NCI-H1436 treated with DMSO at 0.1 percent for 48 hours (cell line): ENCODE measurements at places on chromosomes 7 and 10.

DNA sequence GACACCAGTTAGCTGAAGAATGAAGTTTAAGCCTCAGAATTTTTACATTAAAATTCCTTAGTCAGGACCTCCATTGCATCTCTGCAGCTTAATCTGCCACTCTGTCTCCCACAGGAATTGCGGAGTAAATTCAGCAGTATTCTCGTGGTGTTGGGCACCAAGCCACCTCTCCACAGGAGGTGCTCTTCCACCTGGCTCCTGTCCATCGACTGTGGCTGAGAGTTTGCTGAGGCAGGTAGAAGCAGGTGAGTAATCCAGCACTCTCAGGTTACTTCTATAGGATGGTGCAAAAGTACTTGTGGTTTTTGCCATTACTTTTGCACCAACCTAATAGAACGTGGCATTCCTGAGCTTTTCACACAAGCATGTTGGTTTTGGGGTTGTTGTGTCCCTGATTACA, 134.1 kb downstream of the GFRA1 start:
- no peak for DNase-seq

DNA sequence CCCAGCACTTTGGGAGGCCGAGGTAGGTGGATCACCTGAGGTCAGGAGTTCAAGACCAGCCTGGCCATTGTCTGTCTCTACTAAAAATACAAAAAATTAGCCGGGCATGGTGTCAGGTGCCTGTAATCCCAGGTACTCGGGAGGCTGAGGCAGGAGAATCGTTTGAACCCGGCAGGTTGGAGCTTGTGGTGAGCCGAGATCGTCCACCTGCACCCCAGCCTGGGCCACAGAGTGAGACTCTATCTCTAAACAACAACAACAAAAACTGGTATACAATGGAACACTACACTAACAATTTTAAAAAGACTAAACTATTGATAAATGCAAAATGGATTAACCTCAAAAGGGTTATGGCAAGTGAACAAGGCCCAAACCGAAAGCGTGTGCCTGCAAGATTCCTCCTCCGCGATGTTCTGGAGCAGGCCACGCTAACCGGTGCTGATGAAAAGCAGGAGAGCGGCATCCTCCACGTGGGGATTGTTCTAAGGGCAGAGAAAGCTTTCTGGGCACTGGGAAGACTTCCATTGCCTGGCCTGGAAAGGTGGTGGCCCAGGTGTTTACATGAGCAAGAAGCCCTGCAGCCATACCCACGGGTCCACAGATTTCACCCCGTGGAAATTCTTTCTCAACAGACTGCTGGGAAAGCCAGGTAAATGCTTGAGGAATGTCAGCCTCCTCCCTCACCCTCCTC, 53.8 kb downstream of the PDGFA start:
- no peak for DNase-seq

GRCh38 chr10:77516575-77516974, 121.0 kb downstream of the KCNMA1 start:
- DNase-seq: no peak

DNA sequence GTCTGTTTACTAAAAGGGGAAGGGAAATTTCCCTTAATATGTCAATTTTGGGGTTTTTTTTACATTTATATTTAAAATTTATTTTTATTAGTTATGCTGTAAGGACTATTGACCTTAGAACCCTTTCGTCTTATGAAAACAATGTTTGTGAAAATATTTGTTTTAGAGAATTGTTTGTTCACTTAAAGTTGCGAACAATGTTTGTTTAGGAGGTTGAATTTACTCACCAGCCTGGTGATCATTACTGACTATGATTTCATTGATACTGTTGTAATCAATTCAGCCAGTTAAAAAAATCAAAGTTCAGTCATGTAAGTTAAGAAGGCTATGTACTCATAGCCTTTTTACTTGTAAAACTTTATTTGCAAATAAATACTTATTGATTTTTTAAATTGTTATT, 27.4 kb upstream of the TSPAN13 start:
- no peak for DNase-seq

GRCh38 chr10:5976512-5977470, 552 bp downstream of the IL15RA start:
- DNase-seq: no peak

DNA sequence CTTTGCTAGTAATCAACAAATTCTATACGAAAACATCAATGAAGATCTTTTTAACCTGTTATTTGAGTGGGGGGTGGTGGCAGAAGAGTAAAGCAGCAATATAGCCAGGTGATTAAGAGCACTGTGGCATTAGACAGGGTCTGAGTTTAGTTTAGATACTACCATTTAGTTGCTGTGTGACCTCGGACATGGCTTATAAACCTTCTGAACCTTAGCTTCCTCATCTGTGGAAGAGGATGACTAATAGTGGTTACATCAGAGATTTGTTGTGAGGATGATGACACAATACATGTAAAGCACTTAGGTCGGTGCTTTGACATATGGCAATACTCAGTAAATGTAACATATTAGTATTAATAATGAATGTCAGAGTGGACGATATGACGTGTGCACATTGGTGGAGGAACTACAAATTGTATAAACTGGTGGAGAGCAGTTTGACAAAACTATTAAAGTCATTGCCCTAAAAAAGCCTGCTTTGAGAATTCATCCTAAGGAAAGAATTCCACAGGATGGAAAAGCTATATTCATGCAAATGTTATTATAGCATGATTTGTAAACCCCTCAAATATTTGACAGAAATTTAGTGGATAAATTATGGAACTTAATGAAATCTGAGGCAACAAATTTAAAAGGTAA, 24.3 kb downstream of the SPAG6 start:
- DNase-seq: no peak

GRCh38 chr10:31701546-31701945, 227.1 kb downstream of the ARHGAP12 start:
- no peak for DNase-seq

- no peak for DNase-seq
Observed at GRCh38 chr10:109941236-109941862, 18.0 kb upstream of the XPNPEP1 start.

GRCh38 chr7:116621649-116622048, 50.3 kb upstream of the MET start:
- no peak for DNase-seq

DNA sequence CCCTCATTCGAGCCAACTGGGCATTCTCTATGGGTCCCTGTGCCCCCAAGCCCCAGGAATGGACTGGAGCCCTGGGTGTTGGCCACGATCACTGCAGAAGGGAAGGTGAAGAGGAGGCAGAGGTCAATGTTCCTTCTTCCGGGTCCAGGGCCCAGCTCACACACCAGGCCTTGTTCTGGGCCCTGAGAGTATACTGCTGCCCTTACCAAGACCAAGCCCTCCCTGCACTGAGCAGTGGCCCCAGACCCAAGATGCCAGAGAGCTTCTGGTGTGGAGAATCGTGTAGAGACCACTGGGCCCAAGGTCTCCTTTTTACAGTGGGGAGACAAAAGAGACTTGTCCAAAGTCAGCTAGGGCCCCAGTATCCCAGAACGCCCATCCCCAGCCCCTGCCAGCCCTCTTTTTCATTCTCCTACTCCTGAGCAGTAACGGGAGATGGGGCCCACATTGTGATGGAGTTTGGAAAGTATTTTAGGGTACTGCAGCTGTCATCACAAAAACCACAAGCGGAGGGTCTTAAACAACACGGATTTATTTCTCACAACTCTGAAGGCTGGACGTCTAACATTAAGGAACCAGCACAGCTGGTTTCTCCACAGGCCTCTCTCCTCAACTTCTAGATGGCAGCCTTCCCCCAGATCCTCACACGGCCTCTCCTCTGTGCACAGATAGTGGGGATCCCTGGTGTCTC, 79.4 kb downstream of the PDGFA start:
- no peak for DNase-seq
